Calu3 (cell line): ENCODE measurements at places on chromosomes 5 and 9.

- DNase-seq, result no peak
These were observed 463.2 kb upstream of the ZNF608 start for GRCh38 chr5:125209650-125210049.

- DNase-seq, result no peak
These were observed 38.1 kb upstream of the SPATA31D4 start for GRCh38 chr9:81890104-81890503.

DNA sequence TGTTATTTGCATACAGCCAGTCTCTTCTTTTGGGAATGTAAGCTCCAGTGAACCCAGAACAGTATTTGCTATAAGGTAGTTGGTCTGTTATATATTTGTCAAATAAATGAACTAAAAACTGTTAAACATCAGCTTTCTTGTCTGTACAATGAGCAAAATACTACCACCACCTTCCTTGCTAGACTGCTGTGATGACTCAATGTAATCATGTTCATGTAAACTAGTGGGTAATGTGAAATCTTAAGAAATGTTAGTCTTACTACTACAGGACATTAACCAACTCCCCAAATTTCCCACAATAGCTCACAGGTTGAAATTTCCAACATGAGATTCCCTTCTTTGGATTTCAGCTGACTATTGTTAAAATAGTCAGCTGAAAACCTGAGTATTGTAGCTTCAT, 176.1 kb downstream of the TRPM3 start:
- DNase-seq, result no peak

DNA sequence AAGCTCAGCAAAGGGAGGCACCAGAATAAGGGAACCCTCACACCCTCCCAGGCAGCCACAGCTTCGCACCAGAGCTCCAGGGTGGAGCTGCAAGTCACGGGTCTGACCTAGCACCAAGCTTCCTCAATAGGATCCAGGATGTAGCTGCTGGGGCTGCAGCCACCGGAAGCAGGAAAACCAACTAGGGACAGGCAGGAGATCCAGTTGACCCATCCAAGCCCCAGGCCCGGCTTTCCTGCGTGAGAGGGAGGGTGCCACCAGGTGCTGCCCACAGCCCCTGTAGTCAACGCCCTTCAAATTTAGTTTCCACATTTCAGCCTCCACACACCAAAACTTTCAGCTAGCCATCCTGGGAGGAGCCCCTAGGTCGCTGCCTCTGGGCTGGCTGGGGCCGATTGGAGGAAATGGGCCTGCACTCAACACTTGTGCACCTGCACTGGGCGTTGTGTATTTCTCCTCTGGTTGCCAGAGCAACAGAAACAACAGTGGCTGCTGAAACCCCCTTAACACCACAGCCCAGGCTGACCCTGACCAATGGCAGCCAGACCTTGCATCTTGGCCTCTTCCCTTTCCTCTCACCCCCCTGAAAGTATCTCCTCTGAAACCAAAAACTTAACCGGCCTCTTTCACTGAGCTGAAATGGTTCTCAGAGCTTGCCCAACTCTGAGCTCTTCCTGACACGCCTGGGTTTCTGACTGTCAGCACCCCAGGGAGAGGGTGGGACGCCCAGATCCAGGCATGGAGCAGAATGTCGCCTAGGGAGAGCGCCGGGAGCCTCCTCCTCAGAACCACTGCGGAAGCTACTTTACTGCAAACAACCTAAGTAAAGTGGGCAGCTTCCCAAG, 226.5 kb upstream of the MAP3K1 start:
- DNase-seq, result no peak

DNA sequence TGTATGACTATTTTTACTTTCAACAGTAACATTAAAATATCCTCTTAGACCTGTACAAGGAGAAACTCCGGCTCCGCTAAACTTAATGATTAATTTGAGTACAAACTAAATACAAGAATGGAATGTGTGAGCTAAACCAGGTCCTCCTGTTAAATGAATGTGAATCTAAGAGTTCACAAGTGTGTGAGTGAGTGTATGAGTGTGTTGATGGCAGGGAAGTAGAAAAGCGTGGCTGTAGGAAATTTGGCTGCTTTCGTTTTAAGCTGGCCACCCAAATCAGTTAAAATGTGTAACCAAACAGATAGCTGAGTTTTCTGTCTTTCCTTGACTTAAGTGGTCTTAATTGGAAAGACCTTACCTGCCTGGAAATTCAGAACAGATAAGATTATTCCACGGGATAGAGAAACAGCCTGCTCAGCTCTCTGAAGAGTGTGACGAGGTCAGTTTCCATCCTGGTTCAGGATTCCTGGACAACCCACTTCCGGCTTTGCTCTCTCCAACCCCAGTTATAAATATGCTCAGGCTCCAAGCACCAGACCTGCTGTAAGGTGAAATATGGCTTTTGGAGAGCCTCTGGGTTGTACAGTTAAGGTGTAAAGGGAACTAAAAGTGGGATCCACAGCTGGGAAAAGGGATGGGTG, 908.6 kb upstream of the EDIL3 start:
- DNase-seq, result peak; percentile 39

GRCh38 chr9:109755040-109755439, 25.0 kb upstream of the PALM2AKAP2 start:
- DNase-seq, result no peak

DNA sequence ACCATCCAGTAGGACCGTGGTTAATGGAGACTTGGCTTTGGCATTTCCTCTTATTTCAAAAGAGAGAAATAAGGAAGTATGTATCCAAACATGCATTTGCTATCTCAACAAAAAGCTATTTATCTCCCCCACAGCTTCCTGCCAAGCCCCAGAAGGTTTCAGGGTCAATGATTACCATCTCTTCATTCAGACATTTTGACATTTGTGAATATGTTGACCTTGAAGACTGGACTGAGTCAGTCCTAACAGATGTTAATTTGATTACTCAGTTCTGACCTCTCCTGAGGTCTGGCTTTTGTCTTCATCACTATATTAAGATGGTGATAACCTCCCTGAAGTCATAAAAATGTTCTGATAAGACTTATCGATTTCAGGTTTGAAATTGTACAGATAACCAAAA, 479.4 kb downstream of the AGTPBP1 start:
- no peak for DNase-seq

GRCh38 chr5:124655251-124655917, 91.1 kb downstream of the ZNF608 start:
- peak; percentile 40 for DNase-seq

GRCh38 chr5:61333954-61334867, 2.2 kb downstream of the ZSWIM6 start:
- DNase-seq, result no peak

- DNase-seq, result no peak
These were observed 31.6 kb downstream of the LMNB1 start for GRCh38 chr5:126808521-126808988.

- DNase-seq, result no peak
These were observed 1.0 kb upstream of the MINAR2 start for GRCh38 chr5:129746876-129747275.

DNA sequence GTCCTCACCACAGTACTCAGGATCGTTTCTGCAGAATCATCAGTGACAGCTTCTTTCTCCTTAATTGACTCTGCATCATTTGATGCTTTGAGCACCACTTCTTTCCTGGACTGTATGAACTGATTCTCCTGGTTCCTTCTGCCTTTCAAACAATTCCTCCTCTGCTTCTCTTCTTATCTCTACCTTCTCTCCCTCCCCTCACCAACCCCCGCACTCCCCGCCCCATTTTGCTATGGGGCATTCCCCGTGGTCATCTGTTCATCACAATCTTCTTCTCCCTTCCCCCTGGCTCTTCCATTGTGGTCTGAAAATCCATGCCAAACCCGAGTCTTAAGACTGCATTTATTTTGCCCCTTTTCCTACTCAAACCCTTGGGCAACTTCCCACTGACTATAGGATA, 57.9 kb downstream of the FAM78A start:
- no peak for DNase-seq

DNA sequence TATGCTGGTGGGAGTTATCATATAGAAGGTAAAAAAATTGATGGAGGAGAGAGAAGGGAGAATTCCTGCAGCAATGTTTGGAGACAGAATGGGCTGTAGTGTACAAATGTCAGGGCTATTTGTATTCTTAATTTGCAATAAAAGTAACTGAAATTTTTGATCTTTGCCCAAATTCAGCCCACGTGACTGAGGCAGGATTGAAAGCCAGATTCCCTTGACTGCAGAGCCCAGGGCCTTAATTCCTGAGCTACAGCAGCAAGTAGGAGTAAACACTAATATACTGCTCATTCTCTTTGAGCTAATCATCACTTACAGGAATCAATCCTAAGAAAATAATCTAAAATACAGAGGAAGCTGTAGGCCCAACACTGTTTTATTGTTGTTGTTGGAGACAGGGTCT, 5.2 kb upstream of the ANXA6 start:
- DNase-seq, result no peak

- peak; percentile 95 for DNase-seq
These were observed at the start of gene RIOK2 for GRCh38 chr5:97183100-97183929. Gene RIOK2 (minus strand): TSS chr5:97183247. CDS start chr5:97183191, 56 bp downstream.

- no peak for DNase-seq
These were observed 22.7 kb upstream of the UBLCP1 start for GRCh38 chr5:159240301-159240870.

DNA sequence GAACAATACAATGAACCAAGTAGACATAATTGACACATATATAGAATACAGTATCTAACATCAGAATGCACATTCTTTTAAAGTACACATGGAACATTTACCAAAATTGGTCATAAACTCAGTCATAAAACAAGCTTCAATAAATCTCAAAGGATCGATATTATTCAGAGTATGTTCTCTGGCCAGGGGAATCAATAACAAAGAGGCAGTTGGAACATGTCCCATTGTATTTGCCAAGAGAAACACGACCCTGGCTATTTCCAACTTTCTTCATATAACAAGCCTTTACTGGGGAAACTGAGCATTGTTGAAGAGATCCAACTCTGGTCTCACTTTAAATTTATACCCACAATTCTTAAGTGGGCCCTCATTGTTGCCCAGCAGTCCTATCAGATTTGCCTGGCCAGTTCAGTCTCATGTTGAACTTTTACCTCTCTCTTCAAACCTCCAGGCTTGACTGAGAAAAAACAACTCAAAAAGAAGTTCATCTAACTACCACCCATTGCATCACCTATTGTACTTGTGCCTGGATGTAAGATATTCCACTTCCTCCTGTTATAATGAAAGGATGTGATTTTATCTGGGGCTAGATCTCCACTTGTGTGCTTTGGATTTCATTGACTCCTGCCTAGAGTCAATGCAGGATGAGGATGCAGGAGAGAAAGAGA, 162.5 kb downstream of the HSPA4 start:
- no peak for DNase-seq

GRCh38 chr9:134189470-134190231, 25.3 kb upstream of the RNU6ATAC start:
- no peak for DNase-seq

DNA sequence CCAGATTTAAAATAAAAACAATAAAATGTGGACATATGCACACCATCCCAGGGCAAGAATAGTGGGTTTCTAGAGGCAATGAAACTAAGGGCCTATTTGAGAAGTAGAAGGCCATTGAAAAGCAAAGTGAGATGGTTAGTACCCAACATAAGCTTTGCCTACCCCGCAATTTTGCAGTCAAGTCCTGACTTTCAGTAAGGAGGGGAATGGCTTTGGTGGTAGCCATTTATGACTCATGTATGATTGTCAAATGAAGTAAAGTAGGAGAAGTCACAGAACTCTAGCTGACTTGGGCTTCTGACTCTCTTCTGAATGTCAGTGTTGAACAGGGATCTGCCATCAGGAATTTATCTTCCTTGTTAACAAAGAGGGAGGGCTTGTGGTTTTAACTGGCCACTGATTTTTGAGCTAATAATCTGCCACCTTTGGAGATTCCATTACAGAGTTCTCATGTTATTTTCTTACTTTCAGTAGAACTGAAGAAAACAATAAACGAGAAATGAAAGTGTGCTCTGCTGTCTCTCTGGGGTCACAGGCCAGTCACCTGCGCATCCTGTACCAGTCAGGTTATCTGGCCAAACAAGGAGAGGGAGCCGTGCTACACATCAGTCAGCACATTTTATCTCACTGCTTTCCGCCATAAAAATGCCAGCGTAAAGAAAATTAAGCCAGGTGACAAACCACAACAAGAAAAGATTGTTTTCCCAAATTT, 14.3 kb upstream of the SNCAIP start:
- DNase-seq, result no peak

GRCh38 chr5:10329820-10330481, 22.2 kb upstream of the CMBL start:
- DNase-seq, result no peak

DNA sequence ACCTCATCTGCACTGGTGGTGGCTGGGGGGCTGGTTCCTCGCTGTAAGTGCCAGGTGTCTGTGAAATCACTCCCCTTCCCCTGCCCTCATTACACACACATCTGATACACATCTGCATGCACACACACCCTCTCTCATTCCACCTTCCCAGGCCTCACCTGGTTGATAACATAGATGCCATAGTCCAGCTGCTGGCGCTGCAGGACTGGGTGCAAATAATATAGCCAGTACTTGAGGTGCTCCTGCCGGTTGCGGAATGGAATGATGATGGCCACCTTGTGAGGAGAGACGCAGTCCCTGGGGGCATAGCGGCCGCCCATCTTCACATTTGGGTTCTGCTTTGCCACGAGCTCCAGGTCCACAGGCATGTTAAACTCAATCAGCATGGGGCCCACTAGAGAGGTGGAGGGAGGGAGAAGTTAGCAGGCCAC, 32.1 kb downstream of the B4GALT1 start:
- no peak for DNase-seq

DNA sequence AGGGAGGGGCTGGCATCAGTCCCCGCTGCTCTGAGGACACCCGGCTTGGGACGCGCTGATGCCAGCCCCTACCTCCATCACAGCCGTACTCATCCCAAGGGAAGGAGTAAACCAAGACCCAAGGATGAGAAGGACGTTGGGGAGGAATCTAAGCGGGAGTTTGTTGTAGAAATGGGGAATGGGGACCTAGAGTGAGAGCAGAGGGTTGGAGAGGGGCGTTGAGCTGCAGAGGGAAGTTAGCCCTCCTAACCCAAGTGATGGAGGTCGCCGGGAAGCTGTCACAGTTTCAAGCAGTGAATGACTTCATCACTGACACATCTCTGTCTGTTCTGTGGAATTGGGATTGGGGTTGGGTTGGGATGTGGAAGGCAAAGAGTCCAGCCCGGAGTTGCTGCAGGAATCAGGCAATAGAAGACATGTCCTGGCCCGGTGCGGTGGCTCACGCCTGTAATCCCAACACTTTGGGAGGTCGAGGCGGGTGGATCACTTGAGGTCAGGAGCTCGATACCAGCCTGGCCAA, 759 bp upstream of the SUSD1 start:
- DNase-seq, result no peak

GRCh38 chr9:27528076-27528885, 1.3 kb downstream of the MOB3B start:
- peak; percentile 59 for DNase-seq

DNA sequence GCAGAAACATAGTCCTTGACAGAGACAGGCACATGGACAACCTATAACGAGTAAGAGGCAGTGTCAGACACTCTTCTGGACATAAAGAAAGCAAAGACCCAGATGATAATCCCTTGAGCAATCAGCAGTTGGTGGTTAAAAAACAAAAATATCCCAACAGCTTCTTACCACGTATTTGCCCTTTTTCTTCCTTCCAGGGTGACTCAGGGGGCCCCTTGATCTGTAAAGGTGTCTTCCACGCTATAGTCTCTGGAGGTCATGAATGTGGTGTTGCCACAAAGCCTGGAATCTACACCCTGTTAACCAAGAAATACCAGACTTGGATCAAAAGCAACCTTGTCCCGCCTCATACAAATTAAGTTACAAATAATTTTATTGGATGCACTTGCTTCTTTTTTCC, 9.5 kb downstream of the GZMK start:
- no peak for DNase-seq
